Omental fat pad (tissue), 4 donors: ENCODE measurements at places on chromosomes 7 and 10.

DNA sequence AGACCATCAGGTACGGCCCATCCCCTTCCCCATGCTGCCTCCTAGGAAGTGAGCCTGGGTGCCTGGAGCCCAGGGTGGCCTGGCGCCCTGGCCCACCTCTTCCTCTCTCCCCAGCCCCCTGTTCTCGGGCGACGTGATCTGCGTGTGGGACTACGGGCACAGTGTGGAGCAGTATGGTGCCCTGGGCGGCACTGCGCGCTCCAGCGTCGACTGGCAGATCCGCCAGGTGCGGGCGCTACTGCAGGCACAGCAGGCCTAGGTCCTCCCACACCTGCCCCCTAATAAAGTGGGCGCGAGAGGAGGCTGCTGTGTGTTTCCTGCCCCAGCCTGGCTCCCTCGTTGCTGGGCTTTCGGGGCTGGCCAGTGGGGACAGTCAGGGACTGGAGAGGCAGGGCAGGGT is 17.0 kb downstream of the ASL start:
- DNase-seq, result no peak

- no peak for DNase-seq
These were observed 558.8 kb upstream of the GHITM start for GRCh38 chr10:83580373-83581012.

DNA sequence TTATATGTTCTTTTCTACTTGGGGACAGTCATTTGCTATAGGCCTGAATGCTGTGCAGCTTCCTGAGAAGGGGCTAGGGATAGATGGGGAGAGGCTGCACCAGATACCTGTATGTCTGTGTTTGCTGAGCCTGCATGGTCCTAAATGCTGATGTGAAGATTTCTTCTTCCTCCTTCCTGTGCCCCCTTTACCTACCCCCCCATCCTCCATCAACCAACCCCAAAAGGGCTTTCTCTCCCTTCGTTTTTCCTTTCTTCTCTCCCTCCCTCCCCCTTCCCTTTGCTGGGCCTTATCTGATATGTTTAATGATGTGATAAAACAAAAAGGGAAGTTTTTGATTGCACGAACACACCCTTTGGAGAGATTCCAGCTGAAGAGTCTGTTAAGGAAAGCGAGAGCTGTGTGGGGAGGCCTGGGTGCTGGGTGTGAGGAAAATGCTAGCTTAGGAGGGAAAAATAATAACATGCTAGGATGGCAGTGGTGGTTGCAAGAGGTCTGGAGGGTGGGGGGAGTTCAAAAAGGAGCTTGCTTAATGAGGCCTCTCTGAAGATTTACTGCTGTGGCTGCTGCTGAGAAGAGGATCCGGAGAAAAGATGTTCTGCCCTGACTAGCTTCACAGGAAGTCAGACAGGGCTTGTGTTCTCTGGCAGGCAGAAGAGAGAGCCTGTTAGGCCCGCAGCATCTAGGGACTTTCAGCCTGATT is 101.8 kb downstream of the SAMD9 start:
- DNase-seq, result no peak

GRCh38 chr7:153567426-153567825 is 484.8 kb upstream of the DPP6 start:
- DNase-seq, result no peak

GRCh38 chr10:132609211-132609610 is 71.6 kb downstream of the INPP5A start:
- DNase-seq, result peak; percentile 8

- DNase-seq, result no peak
These were observed 172.9 kb downstream of the LRRC4 start for GRCh38 chr7:127858091-127858914.

GRCh38 chr10:64345856-64346255 is 824.7 kb downstream of the REEP3 start:
- no peak for DNase-seq
